Forelimb muscle (tissue), 1 donor: ENCODE measurements at places on chromosomes 2 and 18. TPM values are rescaled to one million over a fixed set of nuclear protein-coding genes. Genes with fewer than 3 reads are reported as not detected.

- no peak for DNase-seq
Measured at GRCh38 chr2:854460-854859, 96.2 kb upstream of the SNTG2 start.

DNA sequence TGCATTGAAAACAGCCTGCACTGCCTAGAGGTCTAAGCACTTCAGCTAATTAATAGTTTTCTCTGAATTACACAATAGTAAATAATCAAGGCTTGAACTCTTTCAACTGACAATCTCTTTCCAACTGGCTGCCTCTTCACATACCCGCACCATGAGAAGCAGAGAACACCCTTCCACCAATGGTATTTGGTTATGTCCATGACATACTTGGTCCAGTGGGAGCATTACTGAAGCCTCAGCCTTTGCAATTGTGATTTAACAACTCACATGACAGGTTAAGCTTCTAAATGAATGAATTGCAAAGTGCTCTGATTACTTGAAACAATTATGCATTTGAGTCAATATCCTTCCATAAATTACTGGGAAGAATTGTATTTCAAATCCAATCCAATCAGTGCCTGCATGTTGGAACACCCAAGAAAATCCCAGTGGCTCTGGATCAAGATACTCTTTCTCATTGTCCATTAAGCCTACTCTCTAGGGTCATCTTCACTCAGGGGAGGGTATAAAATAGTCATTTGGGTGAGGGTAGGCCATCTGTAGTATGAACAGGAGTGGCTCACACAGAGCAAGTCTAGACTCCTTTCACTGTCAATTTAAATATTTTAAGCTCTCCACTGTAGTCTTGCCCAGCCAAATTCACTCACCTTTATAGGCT is 101.1 kb downstream of the HS1BP3 start:
- DNase-seq = no peak

GRCh38 chr2:161039071-161039470 is 121.2 kb upstream of the TANK start:
- no peak for DNase-seq

Gene IL1F10
- not detected for polyA plus RNA-seq

Gene FAHD2A
- 20.3 TPM for polyA plus RNA-seq

GRCh38 chr18:73980289-73980979 is 167.2 kb downstream of the FBXO15 start:
- DNase-seq = no peak

DNA sequence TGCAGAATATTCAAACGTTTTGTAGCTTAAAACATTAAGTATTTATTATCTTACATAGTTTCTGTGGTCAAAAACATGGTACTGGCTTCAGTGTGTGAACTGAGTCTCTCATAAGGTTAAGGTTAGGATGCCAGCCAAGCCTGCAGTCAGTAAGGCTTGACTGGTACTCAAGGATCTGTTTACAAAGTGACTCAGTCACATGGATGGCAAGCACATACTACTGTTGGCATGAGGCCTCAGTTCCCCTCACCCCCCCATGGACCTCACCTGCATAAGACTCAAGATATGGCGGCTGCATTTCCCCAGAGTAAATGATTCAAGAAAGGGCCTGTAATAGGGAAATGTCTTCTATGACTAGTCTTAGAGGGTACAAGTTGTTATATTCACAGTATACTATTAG is 1167.5 kb downstream of the DPP10 start:
- DNase-seq = no peak

DNA sequence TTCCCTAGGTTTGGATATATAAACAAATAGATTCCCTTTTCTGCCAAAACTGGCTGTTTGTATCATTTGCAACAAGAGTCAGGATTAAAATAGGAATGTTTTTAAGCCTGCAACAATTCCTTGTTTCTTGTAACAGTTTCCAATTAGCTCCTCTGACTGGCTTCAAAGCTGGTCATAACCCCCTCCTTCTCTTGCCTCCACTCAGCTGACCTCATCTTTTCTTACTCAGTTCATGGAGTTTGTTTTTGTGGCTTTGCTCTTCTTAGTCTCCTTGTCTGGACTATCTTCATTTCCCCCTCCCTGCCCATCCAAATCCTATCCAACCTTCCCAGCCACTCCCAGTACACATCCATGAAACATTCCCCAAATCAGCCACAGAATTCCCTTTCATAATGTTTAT is 14.3 kb upstream of the RAPH1 start:
- no peak for DNase-seq

- no peak for DNase-seq
Measured at GRCh38 chr2:104047516-104047915, 806.4 kb upstream of the POU3F3 start.

DNA sequence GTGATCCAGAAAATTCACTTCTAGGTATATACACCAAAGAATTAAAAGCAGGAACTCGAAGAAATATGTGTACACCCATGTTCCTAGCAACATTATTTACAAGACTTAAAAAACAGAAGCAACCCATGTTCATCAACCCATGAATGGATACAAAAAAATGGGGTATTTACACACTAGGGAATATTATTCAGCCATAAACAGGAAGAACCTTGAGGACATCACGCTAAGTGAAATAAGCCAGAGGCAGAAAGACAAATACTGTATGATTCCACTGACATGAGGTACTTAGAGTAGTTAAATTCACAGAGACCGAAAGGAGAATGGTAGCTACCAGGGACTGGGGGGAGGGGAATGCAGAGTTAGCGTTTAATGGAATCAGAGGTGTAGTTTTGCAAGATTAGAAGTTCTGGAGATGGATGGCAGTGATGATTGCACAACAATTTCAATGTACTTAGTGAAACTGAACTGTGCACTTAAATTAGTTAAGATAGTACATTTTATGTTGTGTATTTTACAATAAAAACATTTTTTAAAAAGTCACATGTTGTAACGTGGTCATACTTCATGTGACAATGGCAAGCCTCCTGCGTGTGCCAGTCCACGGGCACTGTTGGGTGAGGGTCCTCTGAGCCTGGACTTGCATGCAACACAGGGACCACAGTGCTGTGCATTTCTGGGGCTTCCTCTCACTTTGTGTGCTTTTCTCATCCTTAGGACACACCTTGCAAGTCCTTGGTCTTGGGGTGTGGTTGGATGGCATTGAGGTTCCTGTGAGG is 206.1 kb upstream of the HDAC4 start:
- DNase-seq = no peak

- DNase-seq = no peak
Measured at GRCh38 chr18:68024716-68025115, 508.2 kb upstream of the DSEL start.
